ENCODE measurements at places on chromosomes 1 and 21.

DNA sequence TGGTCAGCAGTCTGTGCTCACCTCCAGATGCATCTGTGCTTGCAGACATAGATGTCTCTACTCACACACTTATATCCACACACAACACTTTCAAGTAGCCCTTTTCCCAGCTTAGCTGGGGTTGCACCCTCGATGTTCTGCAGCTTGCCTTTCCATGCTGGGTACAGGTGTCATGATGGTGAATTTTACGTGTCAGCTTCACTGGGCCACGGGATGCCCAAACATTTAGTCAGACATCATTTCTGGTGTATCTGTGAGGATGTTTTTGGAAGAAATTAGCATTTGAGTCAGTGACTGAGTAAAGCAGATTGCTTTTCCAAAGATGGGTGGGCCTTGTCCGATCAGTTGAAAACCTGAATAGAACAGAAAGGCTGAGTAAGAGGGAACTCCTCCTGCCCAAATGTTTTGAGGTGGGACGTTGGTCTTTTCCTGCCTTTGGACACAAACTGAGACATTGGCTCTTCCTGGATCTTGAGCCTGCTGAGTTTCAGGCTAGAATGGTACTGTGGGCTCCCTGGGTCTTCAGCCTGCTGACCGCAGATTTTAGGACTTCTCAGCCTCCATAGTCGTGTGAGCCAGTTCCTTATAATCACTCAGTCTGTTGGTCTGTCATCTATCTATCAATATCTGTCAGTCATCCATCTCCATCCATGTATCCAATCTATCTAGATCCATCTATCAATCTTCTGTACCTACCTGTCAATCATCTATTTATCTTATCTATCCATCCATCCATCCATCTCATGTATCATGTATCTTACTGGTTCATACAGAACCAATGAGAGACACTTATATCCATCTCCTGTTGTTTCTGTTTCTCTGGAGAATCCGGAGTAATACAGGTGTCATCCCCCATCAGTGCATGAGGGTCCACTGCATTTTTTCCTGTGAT is 12.7 kb upstream of the OBSCN start:
- DNase-seq: no peak

DNA sequence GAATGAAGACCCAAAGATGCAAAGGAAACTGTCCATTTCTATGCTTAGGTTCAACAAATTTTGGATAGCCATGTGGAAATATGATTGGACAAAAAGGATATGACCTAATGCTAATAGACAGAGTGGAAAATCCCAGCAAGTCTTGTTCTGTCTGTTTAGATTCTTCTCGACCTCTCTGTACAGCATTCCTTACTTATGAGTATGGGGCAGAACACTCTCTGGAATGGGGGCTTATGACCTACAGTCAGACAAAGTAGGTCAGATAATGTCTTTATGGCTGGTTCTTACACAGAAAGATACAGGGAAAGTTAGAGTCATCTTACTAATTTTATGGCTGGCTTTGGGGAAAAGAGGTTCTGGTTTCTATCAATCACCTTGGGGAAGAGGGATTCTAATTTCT is 2.8 kb downstream of the GCSAML start:
- DNase-seq: no peak

- DNase-seq: peak; percentile 70
These were observed 25.9 kb downstream of the KIRREL1 start for GRCh38 chr1:158019171-158019868.

- DNase-seq: no peak
These were observed 21.3 kb downstream of the TNFRSF1B start for GRCh38 chr1:12188115-12188514.

- DNase-seq: no peak
These were observed 62.3 kb downstream of the DHRS3 start for GRCh38 chr1:12555411-12556367.

GRCh38 chr1:231376101-231376500 is 38.0 kb downstream of the SPRTN start:
- no peak for DNase-seq

DNA sequence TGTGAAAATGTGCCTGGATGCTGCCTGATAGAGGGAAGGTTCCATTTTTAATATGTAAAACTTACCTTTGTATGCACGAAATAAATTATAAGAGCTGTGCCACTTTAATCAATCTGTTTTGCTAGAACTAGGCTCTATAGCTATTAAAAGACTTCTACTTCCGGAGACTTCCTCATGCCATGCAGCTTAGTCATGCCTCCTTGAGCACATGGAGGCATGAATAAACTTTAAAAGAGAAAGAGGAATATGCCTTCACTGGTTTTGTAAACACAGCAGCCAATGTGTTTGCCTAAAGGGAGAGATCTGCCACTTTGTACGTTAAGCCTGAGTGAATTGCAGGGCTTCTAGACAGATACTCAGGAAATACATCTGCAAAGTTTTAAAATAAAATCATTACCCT is 604.6 kb downstream of the LRRIQ3 start:
- no peak for DNase-seq
